ENCODE measurements at places on chromosomes 7 and 10.

DNA sequence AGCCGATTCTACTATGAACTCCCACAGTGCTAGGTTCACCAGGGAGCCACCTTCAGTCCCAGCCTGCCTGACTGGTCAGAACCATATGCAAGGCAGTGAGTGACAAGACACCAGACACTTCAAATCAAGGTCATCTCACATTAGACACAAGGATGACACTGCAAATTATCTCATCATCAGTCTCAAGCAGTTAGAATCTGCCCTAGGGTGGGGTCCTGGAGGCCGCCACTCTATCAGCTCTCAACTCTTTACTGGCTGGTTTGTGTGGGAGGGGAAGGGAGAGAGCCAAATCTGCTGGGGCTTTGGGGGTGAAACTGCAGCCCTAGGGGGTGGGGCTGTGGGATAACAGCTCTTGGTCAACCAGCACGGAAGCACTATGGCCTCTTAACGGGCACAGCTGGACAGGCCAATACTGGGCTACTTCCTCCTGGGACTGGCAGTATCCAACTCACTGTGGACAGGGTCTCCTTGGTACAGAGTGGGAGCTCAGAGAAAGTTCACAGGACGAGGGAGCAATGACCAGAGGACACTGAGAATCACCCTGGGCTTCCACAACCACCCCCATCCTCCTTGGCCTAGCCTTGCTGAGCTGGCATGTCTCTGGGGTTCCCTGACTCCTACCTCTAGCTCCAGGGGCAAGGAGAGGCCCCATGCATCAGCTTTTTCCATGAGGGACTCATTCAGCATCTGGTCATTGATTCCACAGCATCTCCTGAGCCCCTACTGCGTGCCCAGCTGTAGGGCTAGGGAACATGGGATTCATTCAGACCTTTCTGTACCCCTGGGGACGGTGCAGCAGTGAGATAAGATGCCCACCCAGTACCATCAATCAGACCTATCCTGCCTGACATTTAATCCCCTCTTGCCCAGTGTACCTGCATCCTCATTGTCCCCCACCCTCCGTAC, 5.4 kb downstream of the GPRIN2 start:
- no peak for DNase-seq

DNA sequence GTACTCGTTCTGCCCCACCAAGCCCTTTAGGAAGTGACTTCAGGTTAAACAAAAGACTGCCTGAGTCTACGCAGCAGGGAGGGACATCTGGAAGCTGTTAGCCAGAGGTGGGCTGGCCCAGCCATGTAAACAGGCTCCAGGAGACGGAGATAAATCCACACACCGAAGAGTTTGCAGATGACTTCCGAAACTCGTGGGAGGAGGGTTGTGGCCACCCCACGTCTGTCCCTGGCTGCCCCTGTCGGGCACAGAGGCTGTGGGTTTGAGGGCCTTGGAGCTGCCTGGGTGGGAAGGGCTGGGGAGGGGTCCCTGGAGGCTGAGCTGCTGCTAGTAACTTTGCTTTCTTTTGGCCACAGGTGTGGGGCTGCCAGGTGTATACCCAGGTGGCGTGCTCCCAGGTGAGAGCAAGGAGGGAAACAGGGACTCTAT, 15.6 kb downstream of the ELN start:
- DNase-seq: no peak

DNA sequence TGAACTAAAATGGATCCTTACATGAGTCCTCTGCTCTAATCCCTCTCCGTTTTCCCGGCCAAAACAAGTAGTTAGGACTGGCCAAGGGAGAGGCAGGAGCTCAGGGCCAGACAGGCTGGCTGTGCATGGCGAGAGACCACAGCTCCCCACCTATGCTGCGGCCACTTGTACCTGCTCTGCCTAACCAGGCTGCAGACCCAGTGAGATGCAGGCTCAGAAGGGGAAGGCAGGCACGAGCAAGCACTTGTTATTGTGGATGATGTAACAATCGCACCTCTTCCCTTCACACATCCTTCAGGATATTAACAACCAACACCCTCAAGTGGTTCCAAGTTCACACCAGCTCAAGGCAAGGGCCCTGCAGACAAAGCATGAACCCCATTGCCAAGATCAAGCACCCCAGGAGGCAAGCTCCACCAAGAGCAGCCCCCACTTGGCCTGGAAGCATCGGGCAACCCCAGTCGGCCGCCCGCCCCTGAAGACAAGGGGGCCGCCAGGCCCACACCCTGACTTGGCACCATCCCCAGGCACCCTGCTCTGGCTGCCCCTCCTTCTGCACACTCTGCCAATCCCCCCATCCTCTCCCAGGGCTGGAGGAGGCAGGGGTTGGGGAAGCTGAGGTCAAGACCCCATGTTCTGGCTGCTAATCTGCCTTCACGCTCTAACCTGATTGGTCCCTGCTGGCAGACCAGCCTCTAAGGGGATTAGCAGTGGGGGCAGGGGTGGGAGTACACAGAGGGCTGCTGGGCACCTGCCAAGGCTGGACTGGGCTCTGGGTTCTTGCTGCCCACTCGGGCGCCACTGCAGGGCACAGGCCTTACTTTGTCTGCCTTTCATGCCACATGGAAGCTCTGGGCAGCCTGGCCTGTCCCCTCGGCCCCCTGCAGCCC, 111.3 kb downstream of the SLIT1 start:
- no peak for DNase-seq

- DNase-seq: peak; percentile 38
Observed at GRCh38 chr7:138125598-138126111, 49.4 kb downstream of the AKR1D1 start.

GRCh38 chr10:67676208-67676825, 19.7 kb downstream of the CTNNA3 start:
- DNase-seq: no peak

GRCh38 chr10:43699516-43699915, 50.8 kb upstream of the ZNF32 start:
- no peak for DNase-seq

DNA sequence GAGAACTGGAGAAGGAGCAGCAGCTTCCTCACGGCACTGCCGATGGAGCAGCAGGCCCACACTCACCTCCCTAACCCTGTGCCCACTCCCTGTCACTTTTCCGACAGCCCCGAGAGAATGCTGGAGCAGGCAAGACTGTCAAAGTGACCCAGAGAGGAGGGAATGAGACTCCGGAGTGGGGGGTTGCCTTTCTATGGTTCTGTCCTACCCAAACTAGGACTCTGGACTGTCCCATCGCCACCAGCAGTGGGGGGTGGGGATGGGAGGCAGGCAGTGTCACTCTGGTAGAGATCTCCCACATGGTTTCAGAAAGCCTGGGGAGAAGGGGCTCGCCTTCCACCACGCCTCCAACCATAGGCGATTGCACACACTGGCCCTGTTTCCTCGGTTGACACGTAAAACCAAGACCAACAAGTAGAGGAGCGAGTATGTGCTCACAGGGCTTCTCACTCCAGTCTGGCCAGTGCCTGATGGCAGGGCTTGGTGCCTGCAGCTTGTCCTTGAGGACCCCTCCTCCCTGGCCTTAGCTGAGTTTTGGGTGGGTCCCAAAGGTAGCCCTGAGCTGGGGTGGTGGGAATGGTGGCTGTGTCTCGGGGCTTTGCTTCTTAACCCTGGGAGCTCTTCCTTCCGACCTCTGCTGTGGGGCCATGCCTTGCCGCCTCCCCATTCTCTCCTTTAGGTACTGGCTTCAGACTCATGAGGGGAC, 148.5 kb downstream of the PTPN20 start:
- no peak for DNase-seq

DNA sequence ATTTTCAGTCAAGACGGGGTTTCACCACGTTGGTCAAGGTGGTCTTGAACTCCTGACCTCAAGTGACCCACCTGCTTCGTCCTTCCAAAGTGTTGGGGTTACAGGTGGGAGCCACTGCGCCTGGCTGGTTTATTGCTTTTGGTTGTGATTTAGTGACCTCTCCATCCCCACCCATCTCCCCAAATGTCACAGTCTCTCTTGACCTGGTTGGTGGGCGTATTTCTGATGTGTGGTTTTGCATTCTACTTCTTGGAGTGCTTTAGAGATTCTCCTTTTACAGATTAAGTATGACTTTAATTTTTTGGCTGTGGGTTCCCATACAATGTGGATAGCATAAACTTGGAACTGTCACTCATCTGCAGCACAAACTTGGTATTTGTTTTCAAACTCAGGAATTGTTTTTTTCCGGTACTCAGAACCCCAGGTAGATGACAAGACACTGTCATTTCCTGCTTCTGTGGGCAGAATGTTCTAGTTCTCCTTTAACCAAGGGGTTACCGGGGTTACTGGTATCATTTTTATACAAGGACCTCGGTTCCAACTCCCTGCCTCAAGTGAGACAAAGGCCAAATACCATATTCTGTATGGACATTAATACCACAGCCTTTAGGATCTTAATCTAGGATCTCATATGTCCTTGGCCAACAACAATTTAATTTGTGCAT, 50.5 kb downstream of the MRC1 start:
- no peak for DNase-seq

DNA sequence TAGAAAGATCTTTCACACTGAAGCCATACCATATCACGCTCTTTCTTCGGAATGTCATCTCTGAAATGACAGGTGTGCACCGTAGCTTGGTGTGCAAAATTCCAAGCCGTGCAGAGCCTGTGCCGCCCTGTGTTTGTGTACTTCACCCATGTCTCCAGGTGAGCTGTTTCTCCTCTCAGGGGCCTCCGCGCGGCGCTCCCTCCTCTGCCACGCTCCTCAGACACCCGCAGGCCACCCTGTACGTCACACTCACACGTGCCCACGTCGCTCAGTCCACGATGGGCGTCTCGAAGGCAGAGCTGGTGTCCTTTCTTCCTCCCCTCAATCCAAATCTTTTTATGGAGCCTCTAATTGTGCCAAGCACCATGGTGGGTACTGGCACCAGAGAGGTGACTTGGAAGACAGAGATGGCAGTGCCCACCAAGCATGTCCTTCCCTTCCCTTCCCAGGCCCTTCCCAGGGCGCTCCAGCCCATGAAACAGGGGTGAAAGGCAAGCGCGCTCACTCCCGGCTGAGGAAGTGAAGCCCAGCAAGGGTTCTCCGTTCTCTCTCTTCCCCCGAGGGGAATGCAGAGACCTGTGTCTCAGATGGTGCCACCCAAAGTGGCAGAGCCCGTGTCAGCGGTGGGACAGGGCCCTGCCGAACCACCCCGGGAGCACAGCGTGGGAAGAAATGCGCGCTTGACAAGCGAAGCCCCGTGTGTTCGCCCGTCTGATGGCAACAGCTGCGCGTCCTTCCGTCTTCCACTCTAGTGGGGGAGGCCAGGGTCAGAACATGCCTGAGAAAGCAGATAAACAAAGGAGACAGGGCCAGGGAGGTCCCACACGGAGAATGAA, 292.5 kb upstream of the SHH start:
- DNase-seq: no peak

DNA sequence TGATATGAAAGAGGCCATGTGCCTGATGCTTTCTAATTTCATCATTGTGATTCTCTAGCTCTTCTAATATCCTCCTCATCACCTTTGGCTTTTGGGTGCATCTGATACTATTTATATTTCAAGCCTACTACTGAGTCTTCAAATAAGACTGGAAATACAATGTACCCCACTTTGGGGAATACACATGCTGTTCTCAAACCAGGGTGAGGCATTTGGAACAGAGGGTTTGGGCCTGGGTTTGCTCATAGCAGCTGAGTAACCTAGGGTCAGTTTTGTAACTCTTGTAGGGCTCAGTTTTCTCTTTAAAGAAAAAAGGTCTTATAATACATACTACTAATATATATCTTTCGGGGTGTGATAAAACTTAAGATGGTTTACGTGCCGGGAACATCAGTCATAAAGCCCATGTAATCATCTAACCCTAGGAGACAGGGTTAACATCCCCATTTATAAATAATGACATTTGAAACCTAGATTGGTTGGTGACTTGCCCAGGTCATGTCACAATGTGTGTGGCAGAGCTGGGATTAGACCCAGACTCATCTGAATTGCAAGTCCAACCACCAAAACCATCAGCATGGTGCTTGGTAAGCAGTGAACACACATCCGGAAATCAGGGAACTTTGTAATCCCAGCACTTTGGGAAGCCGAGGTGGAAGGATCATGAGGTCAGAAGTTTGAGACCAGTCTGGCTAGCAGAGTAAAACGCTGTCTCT, 23.0 kb downstream of the AKR1B15 start:
- no peak for DNase-seq

GRCh38 chr10:122458693-122459092, 2.7 kb upstream of the HTRA1 start:
- no peak for DNase-seq

DNA sequence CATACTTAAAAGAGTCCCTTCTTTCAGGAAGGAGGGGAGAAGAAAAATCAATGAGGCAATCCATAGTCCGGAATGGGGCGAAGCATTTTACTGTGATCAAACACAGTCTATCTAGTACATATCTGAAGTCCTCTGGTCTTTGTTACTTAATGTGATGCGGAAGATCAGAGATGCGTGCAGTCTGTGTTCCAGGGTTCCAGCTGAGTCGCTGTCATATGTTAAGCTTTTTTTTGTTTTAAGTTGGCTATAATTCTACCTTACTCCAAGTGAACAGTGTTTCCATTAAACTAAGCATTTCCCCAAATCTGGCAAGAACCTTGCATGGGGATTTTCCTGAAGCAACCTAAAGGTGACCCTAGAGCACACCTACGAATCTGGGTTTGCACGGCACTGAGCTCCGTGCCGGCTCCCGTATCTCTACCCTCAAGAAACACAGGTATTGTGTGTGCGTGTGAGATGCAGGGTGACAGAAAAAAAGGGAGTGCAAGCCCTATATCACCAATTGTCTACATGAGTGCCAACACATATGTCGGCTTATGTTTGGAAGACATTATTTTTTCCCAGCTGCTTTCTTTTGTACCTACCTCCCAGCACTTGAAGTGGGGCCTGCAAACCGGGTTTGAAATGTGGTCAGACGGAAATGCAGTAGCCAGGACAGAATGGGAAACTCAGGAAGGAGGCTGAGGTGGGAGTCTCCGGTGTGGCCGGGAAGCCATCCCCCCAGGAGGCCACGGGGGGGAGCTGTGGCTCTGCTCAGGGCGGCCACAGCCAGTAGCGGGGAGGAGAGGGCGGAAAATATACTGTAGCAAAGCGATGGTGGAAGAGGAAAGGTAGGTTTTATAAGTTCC, 435.8 kb upstream of the MGMT start:
- no peak for DNase-seq

GRCh38 chr10:126736727-126737126, 66.2 kb upstream of the C10orf90 start:
- no peak for DNase-seq

- DNase-seq: no peak
Observed at GRCh38 chr7:156903232-156903909, 10.4 kb upstream of the LMBR1 start.

DNA sequence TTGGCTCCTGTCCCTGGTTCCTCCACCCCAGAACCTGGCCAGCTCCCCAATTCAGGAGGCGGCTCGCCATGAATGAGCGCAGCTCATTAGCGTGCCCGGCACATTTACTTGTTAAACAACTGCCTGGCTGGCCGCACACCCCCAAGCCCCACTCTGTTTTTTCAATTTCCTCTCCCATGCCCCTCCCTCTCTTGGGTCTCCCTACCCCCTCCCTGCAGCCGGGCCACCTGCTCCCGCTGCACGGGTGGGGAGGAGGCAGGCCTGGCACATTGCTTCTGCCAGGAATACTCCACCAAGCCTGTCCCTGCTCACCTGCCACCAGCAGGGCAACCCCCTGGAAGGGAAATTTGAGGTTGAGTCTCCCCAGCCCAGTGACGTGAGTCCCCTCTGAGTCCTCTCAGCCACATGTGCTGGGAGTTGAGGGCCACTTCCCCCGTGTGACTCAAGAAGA, 2.5 kb upstream of the SLIT1 start:
- no peak for DNase-seq

- peak; percentile 69 for DNase-seq
Observed at GRCh38 chr10:30784524-30784896, 155.0 kb upstream of the LYZL2 start.
